ENCODE measurements at places on chromosomes 6 and 20.

GRCh38 chr6:80547827-80548226 lies 441.4 kb downstream of the BCKDHB start:
- no peak for DNase-seq

DNA sequence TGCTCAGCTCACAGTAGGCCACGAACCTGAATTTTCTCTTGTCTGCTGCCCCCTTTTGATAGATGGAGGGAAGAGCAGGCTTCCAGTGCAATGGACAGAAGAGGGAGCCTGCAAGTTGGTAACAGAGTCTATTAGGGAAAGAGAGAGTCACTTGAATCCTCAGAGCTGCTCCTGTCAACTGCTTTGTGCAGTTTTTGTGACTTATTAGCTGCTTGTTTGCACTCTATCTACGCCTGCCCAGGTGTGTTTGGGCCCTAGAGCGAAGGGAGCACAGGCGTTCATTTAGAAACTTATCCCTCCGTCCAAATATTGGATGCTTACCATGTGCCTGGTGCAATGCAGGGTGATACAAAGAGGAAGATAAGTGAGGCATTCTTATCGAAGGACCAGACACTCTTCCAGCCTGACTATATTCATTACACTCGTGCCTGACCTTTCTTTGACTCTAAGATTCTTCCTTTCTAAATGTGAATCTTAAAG lies 11.6 kb upstream of the SLC2A12 start:
- peak; percentile 52 for DNase-seq

GRCh38 chr20:13291157-13291556 lies 70.1 kb downstream of the ISM1 start:
- no peak for DNase-seq

- DNase-seq = no peak
These were observed 15.2 kb downstream of the CDH22 start for GRCh38 chr20:46293084-46293483.

GRCh38 chr6:15547400-15547799 lies 115.4 kb downstream of the DTNBP1 start:
- DNase-seq = no peak

DNA sequence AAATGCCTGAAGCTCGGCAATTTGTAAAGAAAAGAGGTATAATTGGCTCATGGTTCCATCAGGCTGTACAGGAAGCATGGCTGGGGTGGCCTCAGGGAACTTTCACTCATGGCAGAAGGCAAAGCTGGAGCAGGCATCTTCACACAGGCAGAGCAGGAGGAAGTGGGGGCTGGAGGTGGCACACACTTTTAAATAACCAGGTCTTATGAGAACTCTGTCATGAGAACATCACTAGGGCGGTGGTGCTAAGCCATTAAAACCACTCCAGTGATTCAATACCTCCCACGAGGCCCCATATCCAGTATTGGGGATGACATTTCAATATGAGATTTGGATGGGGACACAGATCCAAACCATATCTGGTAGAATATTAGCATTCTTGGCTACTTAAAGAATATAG lies 345.2 kb downstream of the ARHGAP18 start:
- no peak for DNase-seq

GRCh38 chr6:24207413-24207812 lies 81.4 kb downstream of the NRSN1 start:
- no peak for DNase-seq

- no peak for DNase-seq
These were observed 843 bp downstream of the FBXO9 start for GRCh38 chr6:53066077-53066417.

DNA sequence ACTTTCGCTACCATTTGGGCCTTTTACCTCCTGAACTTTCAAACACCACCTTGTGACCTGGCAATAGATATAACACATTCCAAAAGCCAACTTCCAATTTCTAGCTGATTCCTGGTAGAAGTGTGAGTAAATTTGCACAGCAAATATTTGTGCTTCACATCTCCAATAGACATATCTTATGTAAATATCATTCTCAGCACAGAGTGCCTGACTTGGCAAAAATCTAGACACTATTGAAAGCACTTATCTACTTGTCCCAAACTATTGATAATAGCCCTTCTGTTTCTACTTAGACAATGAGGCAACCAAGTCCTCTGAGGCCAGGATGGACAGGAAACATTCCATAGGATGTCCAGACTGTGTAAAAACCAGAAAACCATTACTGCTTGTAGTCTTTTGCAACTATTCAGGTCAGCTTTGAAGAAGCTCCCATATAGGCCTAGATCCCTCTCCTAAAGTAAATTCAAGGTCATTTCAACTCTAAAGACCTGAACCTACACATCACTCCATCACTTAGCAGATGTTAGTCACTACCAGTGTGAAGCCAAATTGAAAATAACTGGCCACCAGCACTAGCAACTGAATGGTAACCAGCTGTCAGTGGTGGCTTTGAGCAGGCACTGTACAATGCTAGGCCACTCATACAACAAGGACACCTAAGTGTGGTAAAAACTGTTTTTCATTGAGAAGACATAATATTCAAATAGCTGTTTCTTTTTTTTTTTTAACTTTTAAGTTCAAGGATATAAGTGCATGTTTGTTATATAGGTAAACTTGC lies 95.3 kb upstream of the RSPO3 start:
- DNase-seq = no peak

DNA sequence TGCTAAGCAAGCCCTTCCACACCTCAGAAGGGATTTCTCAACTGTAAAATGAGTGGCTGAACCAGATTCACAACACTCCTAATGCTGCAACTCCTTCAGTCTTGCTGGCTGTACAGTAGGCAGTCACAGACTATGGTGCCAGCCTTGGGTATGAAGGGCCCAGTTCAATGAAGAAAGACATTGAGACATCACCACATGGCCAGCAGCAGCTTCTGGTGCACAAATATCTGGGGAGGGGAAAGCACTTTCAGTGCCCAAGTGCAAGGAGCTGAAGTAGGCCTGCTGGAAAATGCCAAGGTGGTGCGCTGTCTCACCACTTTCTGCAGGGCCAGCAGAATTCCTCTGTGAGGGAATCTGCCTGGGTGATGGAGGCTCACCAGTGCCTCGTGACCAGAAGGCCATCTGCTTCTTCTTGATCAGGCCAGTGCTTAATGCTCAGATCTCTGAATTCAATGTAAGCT lies 1.8 kb downstream of the PLA2G7 start:
- DNase-seq = no peak

GRCh38 chr20:43975096-43975768 lies 60.6 kb downstream of the TOX2 start:
- DNase-seq = no peak

DNA sequence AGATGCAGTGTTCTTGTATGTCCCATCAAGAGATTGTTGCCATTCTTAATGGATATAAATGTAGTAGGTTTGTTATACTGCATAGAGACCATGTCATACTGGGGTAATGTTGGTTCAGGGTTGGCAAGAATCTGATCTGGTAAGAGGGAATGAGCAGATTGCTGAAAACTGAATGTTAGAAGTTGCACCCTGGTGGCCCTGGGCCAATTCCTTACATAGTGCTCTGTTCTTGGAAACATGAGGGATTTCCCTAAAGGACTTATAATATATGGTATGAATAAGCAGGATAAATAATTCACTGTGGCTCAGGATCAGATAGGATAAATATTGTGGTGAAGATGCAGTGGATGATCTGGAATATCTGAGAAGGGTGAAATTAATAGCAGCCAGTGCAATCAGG lies 70.2 kb downstream of the ANKS1A start:
- DNase-seq = no peak

- no peak for DNase-seq
These were observed 144.3 kb upstream of the ZNF184 start for GRCh38 chr6:27617046-27617687.

DNA sequence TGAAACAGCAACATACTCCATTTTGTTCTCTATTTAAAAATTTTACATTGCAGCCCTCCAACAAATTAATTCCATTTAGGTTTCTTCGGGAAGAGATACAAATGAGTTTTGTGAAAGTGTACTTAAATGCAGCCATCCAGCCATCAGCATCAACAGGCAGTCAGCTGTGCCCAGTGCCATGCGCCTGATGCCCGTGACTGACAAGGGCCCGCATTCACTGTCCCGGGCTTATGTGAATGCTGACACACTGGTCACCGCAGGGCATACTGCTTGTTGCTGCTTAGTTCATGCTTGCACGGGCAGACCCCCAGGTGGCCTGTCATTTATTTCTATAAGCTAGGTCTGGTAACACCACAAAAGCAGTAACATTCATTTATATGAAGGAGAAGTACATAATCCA lies 224.9 kb upstream of the QKI start:
- no peak for DNase-seq

GRCh38 chr6:137409266-137409777 lies 84.9 kb downstream of the OLIG3 start:
- DNase-seq = no peak

- peak; percentile 55 for DNase-seq
These were observed 97.8 kb downstream of the ANKS1A start for GRCh38 chr6:34986845-34987246.

- DNase-seq = no peak
These were observed 344.8 kb downstream of the THBS2 start for GRCh38 chr6:168908887-168909286.

- DNase-seq = no peak
These were observed 43.7 kb downstream of the TOP1 start for GRCh38 chr20:41072190-41072863.

- no peak for DNase-seq
These were observed 27.5 kb downstream of the CAPN11 start for GRCh38 chr6:44185953-44186634.

GRCh38 chr6:96065213-96065612 lies 49.4 kb downstream of the FUT9 start:
- DNase-seq = no peak

DNA sequence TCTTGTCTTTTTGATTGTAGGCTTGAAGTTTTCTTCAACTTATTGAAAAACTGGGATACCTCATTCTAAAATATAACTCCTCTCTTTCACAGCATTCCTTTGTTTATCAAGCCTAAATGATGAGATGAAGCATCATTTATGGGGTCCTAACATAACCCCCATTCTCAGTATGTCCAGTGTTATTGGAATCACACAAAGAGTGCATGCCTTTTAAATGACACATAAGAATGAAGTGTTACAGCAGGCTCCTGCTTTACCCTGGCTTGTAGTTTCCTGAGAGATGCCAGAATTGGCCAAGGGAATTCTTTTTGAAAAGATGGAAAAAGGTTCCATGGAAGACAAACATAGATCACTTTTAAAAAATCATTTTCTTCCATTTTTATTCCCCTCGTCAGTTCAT lies 502.4 kb downstream of the BCKDHB start:
- no peak for DNase-seq

GRCh38 chr20:23637282-23638221 lies at the start of gene CST3:
Gene CST3 (minus strand): TSS chr20:23637955. CDS start chr20:23637862, 93 bp downstream.
- DNase-seq = peak; percentile 72

DNA sequence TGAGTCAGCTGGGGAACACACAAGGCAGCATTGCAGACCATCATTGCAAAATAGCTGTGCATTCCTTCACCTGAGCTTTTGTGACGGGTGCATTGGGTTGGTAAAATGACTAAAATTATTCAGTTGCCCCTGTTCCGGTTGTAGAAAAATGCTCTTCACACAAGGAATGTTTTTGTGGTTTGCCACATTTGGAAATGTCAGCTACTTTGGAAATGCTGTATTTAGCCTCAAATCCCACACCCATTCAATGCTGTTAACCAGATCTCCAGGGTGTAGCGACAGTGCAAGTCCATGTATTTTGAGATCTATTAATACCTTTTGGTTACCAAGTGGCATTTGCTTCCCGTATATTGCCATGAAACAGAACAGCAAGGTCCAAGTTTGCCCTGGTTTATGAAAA lies 201.2 kb downstream of the FOXA2 start:
- no peak for DNase-seq

DNA sequence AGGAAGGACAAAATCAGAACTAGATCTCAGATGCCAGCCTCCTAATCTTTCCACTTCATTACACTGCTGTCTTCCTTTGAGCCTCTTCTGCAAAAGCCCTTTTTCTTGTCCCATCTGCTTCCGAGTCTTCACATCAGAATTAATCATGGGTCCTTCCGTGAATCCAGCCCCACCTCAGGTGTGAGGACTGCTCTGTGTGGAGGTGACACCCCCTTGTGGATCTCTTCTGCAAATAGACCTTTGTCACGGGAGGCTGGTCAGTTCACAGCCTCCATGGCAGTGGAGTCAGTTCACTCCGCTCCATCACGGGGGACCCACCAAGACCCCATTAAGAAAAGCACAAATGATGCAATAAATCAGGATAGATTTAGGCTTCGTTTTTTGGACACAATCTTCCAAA lies 171.1 kb downstream of the ADAT2 start:
- DNase-seq = no peak

DNA sequence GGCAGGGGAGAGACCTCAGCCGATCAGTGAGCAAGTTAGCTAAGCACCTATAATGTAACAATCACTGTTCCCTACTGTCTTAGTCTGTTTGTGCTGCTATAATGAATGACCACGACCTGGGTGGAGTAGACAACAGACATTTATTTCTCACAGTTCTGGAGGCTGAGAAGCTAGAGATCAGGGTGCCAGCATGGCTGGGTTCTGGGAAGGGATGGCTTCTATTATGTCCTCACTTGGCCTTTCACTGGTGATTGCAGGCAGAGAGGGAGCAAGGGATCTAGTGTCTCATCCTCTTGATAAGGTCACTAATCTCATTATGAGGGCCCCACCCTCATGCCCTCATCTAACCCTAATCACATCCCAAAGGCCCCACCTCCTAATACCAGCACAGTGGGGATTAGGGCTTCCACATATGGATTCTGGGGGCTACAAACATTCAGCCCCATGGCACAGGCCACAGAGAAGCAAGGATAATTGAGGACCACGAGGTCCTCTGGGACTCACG lies 162.5 kb downstream of the CD83 start:
- no peak for DNase-seq

DNA sequence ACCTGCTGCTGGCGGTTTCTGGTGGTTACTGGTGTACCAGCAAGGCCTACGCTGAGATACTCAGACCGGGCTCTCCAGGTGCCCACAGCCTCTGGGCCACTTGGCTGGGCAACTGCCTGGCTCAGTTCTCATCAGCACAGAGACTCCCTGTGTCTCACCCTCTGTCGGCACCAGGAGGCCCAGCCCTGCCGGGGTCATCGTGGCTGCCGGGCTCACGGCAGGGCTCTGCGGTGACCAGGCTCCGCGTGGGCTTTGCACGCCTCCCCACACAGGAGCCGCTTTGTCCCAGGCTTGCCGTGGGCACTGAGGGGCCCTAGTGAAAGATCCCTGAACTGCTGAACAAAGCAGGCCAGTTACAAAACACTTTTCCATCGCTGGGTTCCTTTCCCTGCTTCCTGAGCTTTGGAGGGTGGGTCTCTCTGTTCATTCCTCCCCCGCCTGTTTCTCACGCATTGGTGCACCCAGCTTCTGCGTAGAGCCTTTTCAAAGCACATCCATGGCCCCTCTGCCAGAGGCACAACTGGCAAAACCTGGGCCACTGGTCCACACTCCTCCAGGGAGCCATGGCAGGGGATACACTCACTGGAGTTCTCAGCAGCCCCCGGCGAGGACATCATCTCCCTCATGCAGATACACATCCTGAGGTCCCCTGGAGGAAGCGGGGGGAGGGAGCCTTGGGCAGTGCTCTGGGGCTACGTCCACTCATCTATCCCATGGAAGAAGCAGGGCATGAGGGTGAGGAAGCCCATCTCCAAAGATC lies 117.0 kb downstream of the NFATC2 start:
- DNase-seq = no peak

GRCh38 chr6:131250122-131250521 lies 114.9 kb downstream of the AKAP7 start:
- DNase-seq = no peak
